Body of pancreas (tissue), 4 donors: ENCODE measurements at places on chromosomes 11 and 22. TPM values are rescaled to one million over a fixed set of nuclear protein-coding genes. Genes with fewer than 3 reads are reported as not detected.

The OOSP1 gene
- not detected for total RNA-seq

DNA sequence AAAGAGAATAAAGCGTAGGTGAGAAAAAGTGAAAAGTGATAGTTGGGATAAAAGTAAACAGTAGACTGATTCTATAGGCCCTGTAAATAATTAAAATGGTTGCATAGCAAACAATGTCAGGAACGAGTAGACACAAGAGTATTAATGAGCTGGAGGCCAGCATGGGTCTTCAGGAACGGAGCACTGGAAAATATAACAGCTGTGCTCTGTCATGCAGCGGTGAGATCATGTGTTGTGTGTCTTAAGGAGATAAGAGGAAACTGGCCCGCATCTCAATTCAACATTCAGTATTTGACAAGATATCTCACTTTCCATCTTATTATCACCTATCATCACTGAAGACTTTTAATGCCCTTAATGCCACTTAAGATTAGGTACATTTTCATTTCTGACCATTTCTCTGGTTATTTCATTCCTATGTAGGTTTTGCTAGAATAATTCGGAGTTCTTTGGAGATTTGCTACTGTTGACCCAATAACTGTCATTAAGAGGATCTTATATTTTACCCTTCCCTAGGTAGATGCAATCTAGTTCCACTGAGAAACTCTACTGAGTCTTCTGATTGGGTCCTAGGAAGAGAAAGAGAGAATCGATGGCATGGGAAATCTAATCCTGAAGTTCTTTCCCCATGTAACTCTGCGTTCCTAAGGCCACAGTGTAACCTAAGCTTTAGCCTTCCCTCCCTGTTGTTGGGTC, 35.5 kb upstream of the VWA5A start:
- no peak for DNase-seq
- no peak overlapping the region for H3K4me3 ChIP-seq

The RASSF7 gene
- total RNA-seq: 134 TPM

DNA sequence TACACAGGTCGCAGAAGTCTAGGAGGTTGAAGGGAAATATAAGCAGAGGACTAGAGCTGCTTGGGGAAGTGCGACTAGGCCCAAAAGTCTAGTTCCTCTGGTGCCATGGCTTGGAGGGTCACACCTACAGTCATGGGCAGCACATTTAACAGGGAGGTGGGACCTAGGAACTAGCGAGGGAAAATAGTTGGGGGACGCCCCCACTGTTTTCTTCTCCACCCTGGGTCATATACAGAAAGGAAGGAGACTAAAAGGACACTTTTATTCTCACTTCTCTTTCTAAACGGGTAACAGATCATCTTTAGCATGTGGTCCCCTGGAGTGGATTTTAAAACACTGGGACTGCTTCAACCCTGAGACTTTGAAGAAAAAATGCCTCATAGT, 16.6 kb downstream of the APIP start:
- no peaks in the 10 kb centered on the region for H3K27me3 ChIP-seq
- H3K36me3 ChIP-seq: no peaks in the 10 kb centered on the region
- DNase-seq: no peak
- H3K4me3 ChIP-seq: no peak overlapping the region
- no peaks in the 10 kb centered on the region for H3K4me1 ChIP-seq

The KREMEN1 gene
- 6.6 TPM for total RNA-seq

DNA sequence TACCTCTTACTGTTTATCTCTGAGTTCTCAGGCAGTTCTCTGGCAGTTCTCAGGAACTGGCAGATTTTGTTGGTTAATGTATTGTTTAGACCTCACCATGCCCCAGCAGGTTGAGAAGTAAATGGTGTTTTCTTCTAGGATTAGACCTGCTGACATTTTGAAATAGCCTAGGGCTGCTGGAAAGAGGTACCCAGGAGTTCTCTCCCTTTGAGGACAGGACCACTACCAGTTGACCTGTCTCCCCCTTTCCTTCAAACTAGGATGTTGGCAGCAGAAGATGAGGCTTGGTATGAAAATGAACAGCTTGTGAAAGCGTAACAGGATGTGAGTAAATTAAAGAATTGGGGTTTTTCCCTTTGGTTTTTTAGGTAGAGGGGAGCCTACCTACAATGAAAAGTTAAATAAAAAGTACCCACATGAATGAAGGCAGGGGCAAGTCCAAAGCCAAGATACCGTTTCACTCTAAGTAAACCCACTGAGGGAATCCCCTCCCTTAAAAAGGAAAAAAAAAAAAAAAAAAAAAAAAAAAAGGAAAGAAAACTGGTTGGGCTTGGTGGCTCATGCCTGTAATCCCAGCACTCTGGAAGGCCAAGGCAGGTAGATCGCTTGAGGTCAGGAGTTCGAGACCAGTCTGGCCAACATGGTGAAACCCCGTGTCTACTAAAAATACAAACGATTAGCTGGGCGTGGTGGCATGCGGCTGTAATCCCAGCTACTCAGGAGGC, 96.2 kb downstream of the PDHX start:
- H3K4me3 ChIP-seq: no peak overlapping the region
- H3K27me3 ChIP-seq: no peaks in the 10 kb centered on the region
- DNase-seq: no peak
- no peaks in the 10 kb centered on the region for H3K36me3 ChIP-seq

- no peaks in the 10 kb centered on the region for H3K36me3 ChIP-seq
- no peaks in the 10 kb centered on the region for H3K4me1 ChIP-seq
- no peak for DNase-seq
- H3K27me3 ChIP-seq: no peaks in the 10 kb centered on the region
- no peak overlapping the region for H3K4me3 ChIP-seq
Observed at GRCh38 chr11:4916581-4916980, 2.6 kb downstream of the OR51G2 start.

The APOBEC3G gene
- total RNA-seq: 6.3 TPM

The CTSW gene
- 0.33 TPM for total RNA-seq

The OR6Q1 gene
- not detected for total RNA-seq

GRCh38 chr11:133551064-133551463, 18.8 kb upstream of the OPCML start:
- no peaks in the 10 kb centered on the region for H3K4me1 ChIP-seq
- DNase-seq: no peak
- no peaks in the 10 kb centered on the region for H3K27me3 ChIP-seq
- H3K27ac ChIP-seq: no peak overlapping the region

DNA sequence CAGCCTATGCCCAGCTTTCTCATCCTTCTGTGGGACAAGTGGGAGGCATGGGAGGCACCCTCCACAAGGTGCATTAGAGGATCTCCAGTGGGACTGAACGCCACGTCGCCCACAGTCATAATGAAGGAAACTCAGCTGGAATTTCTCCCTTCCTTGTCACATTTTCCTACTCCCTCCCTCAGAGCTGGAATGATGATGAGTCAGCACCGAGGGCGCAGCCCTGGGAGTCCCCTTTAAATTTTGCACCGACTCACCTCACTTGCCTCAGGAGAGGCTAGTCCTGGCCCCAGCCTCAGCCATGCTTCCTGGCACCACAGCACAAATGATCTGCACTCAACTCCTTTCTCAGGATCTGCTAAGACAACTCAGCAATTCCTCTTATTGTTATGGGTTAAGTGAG, 34.3 kb downstream of the DBX1 start:
- H3K4me1 ChIP-seq: no peaks in the 10 kb centered on the region
- H3K27me3 ChIP-seq: no peaks in the 10 kb centered on the region
- H3K36me3 ChIP-seq: no peaks in the 10 kb centered on the region
- H3K27ac ChIP-seq: no peak overlapping the region
- DNase-seq: no peak

The NLRP10 gene
- not detected for total RNA-seq

DNA sequence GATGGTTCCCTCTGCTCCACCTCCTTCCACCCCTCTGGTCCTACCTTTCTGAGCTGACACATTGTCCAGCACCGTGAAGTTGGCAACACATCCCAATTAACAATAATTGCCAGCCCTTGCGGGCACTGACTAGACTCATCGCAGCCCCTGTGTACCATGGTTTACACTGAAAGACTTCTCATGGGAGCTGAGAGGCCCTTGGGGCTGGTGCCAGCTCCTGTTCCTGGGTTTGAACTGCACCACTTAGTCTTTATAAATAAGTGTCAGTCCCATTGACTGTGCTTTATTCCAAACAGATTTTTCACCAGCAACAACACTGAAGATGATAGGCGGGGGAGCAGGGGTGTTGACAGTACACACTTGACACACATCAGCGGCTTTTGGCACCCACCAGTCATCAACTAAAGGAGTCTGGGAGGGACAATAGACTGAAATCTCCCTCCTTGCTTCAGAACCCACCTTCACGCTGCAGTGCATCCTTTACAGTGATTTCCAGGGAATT, 447.3 kb downstream of the NTM start:
- no peaks in the 10 kb centered on the region for H3K4me1 ChIP-seq
- no peaks in the 10 kb centered on the region for H3K36me3 ChIP-seq
- DNase-seq: no peak
- H3K27ac ChIP-seq: no peak overlapping the region
- H3K27me3 ChIP-seq: no peaks in the 10 kb centered on the region

DNA sequence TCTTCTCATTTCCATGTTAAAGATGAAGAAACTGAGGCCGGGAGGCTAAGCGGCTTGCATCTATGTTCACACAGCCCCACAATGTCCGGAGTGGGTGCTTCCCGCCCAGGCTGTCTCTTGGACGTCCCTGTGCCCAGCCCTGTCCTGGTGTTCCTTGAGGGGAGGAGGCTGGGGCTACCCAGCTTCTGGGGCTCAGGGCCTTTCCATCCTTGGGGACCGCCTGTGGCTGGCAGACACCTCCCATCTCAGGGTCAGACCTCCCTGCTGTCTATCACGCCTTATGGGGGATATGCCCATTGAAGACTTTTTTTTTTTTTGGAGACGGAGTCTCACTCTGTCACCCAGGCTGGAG, 95.5 kb downstream of the WNT7B start:
- H3K27ac ChIP-seq: no peak overlapping the region
- H3K27me3 ChIP-seq: no peaks in the 10 kb centered on the region
- DNase-seq: no peak
- H3K36me3 ChIP-seq: no peaks in the 10 kb centered on the region

The RNF26 gene
- total RNA-seq: 9.2 TPM

DNA sequence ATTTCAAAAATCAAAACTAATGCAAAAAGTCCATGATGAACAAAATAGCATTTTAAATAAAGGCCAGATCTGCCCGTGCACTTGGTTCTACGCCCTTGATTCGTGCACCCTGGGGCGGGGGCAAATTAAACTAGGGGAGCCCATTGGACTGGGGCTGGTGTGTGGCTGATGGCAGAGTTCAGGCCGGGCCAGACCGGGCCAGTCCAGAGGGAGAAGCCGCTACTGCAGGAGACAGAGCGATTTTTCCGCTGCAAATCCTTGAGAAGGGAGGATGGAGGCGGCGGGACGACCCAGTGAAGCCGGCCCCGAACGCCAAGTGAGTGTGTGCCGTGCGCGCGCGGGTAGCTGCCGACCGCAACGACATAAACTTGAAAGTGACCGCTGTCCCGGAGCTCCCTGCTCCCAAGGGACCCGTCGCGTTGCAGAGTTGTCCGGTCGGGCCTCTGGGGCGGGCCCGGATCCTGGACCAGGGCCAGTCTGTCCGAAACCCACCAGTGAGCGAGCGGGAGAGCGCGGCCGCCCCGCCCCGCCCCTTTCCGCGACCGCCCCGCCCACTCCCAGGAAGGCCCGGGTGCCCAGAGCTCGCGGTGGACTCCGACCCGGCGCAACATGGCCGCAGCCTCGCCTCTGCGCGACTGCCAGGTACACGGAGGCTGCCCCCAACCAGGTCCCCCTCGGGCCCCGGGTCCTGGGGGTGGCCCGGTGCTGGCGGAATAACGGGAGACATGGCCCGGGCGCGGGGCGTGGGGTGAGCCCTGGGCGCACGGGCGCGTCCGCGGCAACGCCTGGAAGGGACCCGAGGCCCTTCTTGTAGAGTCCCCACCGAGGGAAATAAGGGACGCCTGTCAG, at the start of gene TTC38:
TTC38 (plus strand) TSS at position 578 of the 849 bp plus-strand sequence; CDS start at position 610, 32 bp downstream.
- no peaks in the 10 kb centered on the region for H3K27me3 ChIP-seq
- H3K27ac ChIP-seq: peak within 1 kb of the TSS; percentile 90
- peaks cover 36% of the 10 kb centered on the region for H3K4me1 ChIP-seq

The GPHA2 gene
- 18.5 TPM for total RNA-seq

DNA sequence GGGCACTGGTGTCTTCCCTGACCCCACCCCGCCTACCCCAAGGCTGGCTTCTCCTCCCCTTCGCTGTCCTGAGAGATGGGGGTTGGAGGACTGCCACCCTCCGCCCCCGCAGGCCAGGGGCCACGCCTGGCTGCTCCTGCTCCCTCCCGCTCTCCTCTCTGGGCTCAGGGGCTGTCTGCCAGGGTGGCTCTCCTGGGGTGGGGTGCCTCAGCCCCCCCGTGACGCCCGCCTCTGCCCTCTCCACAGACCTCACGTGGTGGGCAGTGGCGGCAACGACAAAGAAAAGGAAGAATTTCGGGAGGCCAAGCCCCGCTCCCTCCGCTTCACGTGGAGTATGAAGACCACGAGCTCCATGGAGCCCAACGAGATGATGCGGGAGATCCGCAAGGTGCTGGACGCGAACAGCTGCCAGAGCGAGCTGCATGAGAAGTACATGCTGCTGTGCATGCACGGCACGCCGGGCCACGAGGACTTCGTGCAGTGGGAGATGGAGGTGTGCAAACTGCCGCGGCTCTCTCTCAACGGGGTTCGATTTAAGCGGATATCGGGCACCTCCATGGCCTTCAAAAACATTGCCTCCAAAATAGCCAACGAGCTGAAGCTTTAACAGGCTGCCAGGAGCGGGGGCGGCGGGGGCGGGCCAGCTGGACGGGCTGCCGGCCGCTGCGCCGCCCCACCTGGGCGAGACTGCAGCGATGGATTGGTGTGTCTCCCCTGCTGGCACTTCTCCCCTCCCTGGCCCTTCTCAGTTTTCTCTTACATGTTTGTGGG, 8.1 kb downstream of the RCOR2 start:
- H3K36me3 ChIP-seq: peaks cover 28% of the 10 kb centered on the region
- no peak overlapping the region for H3K27ac ChIP-seq
- no peaks in the 10 kb centered on the region for H3K27me3 ChIP-seq
- H3K4me1 ChIP-seq: no peaks in the 10 kb centered on the region

DNA sequence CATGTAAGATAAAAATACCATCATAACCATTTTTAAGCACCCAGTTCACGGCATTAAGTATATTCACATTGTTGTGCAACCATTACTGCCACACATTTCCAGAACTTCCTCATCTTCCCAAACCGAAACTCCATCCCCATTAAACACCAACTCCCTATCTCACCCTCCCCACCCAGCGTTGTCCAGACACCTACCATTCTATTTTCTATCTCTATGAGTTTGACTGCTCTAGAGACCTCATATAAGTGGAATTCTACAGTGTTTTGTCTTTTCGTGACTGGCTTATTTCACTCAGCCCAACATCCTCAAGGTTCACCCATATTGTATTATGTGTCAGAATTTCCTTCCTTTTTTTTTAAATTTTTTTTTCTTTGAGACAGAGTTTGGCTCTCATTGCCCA, 45.2 kb downstream of the PPFIA1 start:
- no peaks in the 10 kb centered on the region for H3K27me3 ChIP-seq
- no peak overlapping the region for H3K27ac ChIP-seq
- no peak overlapping the region for H3K4me3 ChIP-seq
- no peak for DNase-seq
- H3K36me3 ChIP-seq: no peaks in the 10 kb centered on the region

The ZNF408 gene
- 7.9 TPM for total RNA-seq

The CHADL gene
- 1.8 TPM for total RNA-seq

The TBX10 gene
- total RNA-seq: not detected
